Hematopoietic multipotent progenitor cell (in vitro differentiated cells): ENCODE measurements at places on chromosomes 3 and 15. TPM values are rescaled to one million over a fixed set of nuclear protein-coding genes. Genes with fewer than 3 reads are reported as not detected.

DNA sequence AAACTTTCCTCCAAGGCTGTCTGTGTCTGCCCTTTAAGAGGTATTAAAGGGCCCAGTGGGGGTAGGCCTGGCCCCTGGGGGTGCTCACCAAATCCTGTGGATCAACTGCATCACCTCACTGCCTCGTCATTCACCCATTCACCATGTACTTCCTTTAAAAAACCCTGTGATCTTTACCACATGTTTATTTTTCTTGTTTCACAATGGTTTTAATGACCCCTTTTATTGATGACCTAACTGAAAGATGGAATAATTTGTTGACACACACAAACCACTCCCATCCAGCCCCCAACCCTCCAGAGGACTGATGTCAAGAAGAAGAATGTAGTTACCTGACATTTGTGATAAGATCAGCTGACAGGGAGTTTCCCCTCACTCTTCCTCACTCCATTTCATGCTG, 40.8 kb downstream of the KCNAB1 start:
- no peak for DNase-seq

DNA sequence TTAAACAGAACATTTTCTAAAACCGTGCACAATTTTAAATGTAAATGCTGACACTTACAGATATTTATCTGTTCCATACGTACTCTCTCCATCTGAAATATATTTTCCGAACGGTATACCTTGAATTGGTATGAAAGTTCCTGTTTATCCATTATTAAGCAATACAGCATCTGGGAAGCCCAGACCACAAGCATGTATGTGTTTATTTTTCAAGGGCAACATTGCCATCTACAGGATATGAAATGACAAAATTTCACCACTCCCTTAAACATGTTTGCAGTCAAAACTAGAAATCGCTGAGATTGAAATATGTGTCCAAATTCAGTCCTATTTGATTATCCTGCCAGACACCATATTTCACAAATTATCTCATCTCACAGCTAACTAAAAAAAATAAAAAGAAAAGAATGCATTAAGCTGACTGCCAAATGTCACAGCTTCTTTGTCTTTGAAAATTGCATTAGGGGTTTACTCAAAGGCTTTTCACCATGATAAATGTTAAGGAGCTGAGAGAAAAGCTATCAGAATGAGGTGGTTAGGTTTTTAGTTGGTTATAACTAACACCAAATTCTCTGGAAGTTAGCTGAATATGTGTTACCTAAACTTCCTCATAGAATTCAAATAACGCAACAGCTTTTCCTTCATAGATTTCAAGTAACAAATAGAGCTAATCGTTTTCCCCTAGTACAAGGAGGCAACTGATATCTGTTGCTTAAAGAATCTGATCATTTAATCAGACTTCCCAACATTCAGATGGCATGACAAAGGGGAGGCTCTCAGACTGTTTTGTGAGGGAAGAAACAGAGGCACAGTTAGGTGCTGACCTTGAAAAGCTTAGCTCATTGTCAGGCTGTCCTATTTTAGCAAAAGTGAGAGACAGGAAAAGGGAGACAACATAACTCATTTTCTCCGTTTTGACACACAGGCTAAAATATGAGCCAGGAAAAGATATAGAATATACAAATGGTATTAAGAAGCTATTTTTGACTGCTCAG, 533.1 kb downstream of the TBL1XR1 start:
- DNase-seq = peak; percentile 63

GRCh38 chr15:75360391-75360790, 8.0 kb downstream of the MAN2C1 start:
- no peak for DNase-seq

The CCDC80 gene
- under 0.01 TPM for total RNA-seq

GRCh38 chr3:151479452-151479851, 18.6 kb upstream of the IGSF10 start:
- no peak for DNase-seq

The SCG5 gene
- total RNA-seq = 0.27 TPM

The SEMA5B gene
- total RNA-seq = 0.27 TPM

GRCh38 chr15:60389261-60390077, 8.3 kb downstream of the ANXA2 start:
- no peak for DNase-seq

GRCh38 chr3:128334086-128334645, 132.5 kb downstream of the DNAJB8 start:
- no peak for DNase-seq

DNA sequence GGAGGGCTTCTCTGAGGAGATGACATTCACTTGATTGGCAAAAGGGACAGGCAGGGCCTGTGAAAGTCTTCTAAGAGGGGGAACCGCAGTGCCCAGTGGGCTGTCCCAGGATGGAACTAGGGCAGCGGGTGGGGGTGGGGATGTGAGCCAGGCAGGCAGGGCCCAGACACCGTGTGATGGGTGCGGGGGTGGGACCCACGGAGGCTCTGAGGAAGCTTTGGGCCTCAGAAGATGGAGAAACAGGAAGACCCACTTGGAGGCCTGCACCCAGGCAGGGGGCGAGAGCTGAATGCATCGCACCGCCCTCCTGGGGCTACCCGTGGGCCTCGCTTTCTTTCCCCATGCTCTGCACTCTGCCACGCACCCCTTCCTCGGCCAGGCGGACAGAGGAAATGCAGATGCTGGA, 32.9 kb upstream of the ACAD9 start:
- DNase-seq = no peak

The EAF2 gene
- total RNA-seq = 24.5 TPM

DNA sequence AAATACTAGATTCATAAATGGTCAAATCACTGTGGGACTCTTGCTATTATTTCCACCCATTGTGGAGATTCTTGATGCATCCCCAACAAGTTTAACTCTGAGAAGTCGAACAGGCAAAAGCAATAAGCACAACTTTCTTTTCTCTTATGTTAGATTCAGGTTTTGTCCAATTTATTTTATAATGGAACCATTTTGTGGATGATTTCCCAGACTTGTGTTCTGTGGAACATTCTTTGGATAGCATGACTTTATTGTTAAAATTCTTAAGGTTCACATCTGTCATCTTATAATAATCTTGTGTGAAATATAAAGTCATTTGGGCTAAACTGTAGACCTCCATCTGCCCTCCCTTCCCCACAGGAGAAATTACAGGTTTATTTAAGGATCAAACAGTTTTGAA, 213.7 kb downstream of the LPP start:
- DNase-seq = no peak

GRCh38 chr15:51134416-51135199, 39.9 kb upstream of the TNFAIP8L3 start:
- no peak for DNase-seq

DNA sequence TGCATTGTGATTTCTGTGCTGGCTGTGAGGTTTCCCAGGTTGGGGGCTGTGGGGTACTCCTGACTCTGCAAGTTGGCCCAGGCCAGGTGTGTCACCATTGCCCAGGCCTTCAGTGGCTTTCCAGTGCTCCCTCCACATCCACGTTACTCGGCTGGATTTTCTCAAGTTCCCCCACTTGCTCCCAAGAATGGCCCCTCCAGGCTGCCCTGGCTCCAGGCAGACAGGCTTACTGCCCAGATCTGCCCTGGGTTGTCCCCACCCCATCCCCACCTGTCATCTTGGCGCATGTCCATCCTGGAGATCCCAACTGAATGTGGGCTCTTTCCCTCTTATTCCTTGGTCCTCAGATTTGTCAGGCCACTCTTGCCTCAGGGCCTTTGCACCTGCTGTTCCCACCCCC, 3.6 kb downstream of the APBA2 start:
- DNase-seq = no peak

- no peak for DNase-seq
Measured at GRCh38 chr3:192914848-192915247, 2.8 kb downstream of the MB21D2 start.

GRCh38 chr3:87997298-87997697, 61.5 kb downstream of the CGGBP1 start:
- peak; percentile 89 for DNase-seq

The SNTN gene
- total RNA-seq = not detected
